ENCODE measurements at places on chromosomes 5 and 9.

- no peak for DNase-seq
Observed at GRCh38 chr9:124133727-124134126, 122.2 kb downstream of the LHX2 start.

GRCh38 chr5:32233220-32233695, 59.1 kb upstream of the GOLPH3 start:
- DNase-seq, result no peak

DNA sequence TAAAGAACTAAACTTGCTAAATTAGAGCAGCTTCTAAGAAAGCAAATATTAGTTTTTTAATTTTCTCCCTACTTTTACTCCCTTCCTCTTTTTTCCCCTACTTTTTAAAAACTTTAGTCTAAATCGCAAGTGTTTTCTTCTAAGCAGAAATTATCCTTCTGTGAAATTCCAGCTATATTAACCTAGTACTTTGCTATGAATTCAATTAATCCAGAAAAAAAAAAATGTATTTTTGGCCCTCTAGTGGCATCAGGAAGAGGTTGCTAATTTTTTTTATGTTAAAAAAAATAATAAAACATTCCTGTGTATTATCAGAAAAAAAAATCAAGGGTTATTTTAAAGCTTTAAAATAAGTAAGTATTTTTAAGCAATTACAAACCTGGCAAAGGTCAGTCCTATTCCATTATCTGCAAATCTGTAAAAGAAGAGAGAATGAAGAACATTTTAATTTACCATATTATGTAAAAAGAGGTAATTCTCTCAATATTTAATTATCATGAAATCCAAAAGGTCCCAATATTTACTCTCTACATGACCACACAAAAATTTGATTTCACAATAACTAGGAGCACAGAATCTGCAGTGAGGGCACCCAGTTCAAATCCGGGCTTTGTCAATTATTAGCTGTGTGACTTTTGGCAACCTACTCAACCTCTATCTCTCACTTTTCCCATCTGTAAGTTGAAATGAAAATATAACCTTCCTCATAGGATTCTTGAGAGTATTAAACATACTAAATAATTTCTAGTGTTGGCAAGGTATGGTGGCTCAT, 52.0 kb downstream of the CEMIP2 start:
- peak; percentile 22 for DNase-seq

DNA sequence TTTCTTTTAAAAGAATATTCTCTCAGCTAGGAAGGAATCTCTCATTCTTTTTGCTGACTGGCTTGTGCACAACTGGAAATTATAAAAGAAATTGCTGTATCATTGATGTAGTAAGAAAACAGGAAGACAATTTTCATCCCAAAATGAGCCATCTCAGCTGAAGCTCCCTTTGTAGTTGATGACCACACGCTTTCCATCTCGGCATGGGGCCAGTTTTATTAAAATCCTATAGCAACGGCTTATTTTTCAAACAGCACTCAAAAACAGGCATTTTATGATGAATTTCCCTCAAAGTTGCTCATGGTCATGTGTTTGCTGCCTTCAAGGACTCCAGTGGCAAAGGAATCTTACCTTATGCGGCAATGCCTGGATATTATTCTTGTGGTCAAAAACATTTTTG, 62.4 kb upstream of the GLIS3 start:
- DNase-seq, result no peak

DNA sequence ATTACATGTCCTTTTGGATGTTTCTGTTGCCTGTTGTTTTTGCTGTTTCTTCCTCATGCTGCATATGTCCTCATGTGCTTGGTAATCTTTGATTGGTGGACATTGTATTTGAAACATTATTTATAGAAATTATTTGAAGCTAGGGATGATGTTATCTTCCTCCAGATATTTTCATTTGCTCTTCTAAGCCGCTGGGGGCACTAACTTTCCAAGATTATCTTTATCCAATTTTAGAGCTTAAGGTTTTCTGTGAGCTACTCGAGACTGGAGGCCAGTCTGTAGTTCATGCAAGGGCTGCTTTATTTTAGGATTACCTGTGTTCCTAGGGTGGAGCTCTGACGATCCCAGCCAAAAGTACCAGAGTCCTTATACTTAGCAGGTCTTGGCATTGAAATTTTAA, 40.9 kb downstream of the STX17 start:
- no peak for DNase-seq

DNA sequence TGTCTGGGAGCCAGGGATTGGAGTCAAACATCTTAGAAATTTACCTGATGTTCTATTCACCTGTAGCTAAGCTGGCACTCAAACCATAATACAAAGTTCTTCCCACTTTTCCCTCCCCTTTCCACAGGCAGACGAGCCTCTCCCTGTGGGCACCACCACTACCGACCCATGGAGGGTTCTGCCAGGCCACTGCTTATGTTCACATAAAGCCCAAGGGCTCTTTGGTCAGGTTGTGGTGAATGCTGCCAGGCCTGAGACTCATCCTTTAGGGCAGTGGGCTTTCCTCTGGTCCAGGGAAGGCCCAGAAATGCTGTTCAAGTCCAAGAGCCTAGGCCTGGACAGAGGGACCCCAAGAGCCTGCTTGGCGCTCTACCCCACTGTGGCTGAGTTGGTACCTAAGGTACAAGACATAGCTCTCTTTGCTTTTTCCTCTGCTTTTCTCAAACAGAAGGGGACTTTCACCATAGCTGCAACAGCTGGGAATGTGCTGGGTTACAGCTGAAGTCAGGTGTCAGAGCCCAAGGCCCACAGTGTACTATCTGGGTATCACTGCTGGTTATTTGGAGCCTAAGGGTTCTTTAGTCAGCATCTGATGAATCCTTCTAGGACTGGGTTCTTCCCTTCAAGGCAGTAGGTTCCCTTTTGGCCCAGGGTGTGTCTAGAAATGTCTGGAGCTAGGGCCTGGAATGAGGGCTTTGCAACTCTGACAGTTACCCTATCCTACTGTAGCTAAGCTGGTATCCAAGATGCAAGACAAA, 620.1 kb downstream of the TLE1 start:
- no peak for DNase-seq
